ENCODE measurements at places on chromosomes 6 and 20.

GRCh38 chr6:21780679-21781078, 187.1 kb downstream of the SOX4 start:
- no peak for DNase-seq

DNA sequence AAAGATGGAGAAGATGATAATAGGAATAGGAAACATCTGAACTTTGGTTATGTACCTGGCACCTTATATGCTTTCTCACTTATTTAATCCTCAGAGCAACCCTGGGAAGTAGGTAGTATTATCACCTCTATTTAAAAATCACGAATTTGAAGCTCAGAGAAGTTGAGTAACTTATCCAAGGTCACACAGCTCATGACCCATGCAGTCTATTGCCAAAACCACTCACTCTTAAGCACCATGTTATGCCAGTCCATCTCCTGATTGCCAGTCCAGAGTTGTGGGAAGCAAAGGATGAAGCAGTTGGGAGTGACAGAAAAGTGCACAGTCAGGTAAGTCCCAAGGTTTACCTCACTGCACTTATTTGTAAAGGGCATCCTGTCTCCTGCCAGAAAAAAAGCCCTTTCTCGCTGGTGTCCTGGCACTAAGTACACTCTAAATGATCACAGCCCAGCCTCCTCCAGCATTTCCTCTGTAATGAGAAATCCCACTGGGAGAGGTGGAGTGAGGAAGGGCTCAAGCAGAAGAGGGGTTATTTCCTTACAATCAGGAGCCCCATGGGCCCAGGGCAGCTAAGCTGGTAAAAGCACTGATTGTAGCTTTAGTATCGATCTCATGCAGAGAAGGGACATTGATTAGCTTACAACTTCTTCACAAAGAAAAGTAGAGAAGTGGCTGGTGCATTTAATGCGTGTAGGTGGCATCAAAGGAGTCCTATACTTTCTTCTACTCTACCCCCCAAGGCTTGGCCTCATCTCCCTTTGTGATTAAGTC, 21.3 kb upstream of the SCGN start:
- DNase-seq: no peak

DNA sequence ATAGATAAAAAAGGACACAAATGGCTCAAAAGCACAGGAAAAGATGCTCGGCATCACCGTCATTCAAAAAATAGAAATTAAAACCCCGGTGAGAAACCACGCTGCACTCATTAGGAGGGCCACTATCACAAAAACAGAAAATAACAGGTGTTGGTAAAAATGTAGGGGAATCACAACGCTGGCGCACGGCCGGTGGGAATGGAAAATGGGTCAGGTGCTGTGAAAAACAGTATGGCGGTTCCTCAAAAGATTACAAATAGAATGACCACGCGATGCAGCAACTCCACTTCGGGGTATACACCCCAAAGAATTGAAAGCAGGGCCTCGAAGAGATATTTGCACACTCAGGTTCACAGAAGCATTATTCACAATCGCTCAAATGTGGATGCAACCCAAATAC, 28.3 kb downstream of the NPEPL1 start:
- DNase-seq: no peak

DNA sequence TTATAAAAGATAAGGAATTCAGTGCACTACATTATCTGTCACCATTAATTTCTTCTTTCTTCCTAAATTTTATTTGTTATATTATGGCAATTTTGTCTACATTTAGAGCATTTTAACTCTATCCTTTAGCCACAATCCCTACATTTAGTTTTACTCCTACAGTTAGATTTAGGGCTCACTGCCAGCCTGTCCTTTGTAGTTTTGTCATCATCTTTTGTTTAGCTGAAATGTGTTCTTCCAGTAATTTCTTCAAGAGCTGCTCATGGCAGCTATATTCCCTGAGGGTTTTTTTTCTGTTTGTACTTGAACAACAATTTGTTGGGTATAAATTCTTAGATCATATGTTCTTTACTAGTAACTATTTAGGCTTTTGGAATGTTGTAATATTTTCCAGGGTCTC, 72.7 kb upstream of the B3GAT2 start:
- DNase-seq: no peak

GRCh38 chr20:39630215-39630908, 668.2 kb downstream of the DHX35 start:
- no peak for DNase-seq
